ENCODE measurements at places on chromosomes 4 and X.

- no peak for DNase-seq
These were observed 265.5 kb downstream of the ARHGAP24 start for GRCh38 chr4:85740431-85740861.

DNA sequence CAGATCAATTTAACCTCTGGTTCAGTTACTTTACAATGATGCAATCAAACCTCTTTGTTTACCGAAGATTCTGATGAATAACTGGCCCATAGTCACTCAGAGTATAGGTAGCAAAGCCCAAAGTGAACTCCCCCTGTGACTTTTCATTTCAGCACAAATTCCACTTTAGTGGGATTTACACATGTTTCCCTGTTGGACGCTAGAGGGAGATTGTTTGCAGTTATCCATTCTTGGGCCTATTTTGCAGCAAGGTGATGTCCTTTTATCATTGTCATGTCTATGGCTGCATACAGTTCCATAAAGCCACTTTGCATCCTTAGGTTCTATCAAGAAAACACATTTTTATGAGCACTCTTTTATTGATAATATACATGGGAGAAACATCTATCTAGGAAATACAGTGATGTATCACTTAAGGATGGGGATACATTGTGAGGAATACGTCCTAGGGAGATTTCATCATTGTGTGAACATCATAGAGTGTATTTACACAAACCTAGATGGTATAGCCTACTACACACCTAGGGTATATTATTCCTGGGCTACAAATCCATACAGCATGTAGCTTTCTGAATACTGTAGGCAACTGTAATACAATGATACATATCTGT is 14.5 kb upstream of the DKK2 start:
- DNase-seq: no peak

DNA sequence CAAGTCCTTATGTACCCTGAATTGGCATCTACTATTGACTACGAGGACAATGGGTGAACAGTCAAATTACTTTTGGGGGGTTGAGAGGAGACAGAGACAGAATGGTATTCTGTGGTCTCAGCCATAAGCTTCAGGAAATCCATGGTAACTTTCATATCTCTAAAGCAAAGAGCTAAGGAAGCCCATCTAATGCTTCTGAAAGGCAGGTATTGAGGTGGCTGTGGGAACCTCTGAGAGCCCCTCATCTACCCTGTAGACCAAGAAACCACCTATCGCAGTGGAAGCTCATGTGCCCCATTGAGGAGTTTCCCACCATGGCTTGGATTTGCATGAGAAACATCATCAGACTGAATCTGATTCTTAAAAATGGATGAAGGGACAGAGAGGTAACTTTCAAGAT is 23.1 kb upstream of the BMP2K start:
- DNase-seq: no peak

DNA sequence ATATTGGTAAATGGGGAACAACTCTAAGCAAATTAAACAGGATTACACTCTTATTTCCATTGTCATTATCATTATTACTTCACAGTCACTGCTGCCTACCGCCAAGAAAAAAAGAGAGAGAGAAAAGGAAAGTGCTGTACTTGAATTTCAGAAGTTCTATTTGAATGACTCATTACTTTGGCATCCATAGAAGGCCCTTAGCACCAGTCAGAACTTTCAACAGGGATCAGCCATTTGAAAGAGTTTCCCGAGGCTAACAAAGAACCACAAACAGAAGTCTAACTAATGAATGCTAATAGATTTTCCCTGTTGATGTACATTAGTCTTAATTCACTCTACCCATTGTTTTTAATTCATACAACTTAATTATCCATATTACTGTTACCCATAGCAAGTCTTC is 116.3 kb downstream of the SHROOM4 start:
- no peak for DNase-seq

- DNase-seq: no peak
These were observed 124.1 kb upstream of the MAB21L2 start for GRCh38 chr4:150457802-150458201.

GRCh38 chr4:5589495-5589894 is 118.9 kb downstream of the EVC2 start:
- no peak for DNase-seq

- no peak for DNase-seq
These were observed 85.0 kb upstream of the FAT1 start for GRCh38 chr4:186808630-186809018.

- DNase-seq: no peak
These were observed 26.0 kb downstream of the TKTL1 start for GRCh38 chrX:154321594-154321993.

- DNase-seq: no peak
These were observed 2750.2 kb downstream of the ARAP2 start for GRCh38 chr4:33494150-33494549.

GRCh38 chr4:33302321-33302720 is 2582.2 kb downstream of the PCDH7 start:
- DNase-seq: no peak

All from activated CD8-positive, alpha-beta memory T cell treated with anti-CD3 and anti-CD28 coated beads for 1 hour (primary cell).